NCI-H748 treated with DMSO at 0.1 percent for 48 hours (cell line): ENCODE measurements at places on chromosomes 11 and 22.

DNA sequence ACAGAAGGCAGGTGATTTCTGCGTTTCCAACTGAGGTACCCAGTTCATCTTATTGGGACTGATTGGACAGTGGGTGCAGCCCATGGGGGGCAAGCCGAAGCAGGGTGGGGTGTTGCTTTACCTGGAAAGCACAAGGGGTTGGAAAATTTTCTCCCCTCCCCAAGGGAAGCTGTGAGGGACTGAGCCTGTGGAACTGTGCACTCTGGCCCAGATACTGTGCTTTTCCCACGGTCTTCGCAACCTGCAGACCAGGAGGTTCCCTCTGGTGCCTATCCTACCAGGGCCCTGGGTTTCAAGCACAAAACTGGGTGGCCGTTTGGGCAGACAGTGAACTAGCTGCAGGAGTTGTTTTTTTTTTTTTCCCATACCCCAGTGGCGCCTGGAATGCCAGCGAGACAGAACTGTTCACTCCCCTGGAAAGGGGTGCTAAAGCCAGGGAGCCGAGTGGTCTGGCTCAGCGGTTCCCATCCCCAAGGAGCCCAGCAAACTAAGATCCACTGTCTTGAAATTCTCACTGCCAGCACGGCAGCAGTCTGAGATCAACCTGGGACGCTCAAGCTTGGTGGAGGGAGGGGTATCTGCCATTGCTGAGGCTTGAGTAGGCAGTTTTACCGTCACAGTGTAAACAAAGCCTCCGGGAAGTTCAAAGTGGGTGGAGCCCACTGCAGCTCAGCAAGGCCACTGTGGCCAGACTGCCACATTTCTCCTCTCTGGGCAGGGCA lies 97.2 kb downstream of the JRKL start:
- no peak for DNase-seq

- no peak for DNase-seq
These were observed 10.8 kb downstream of the DNAL4 start for GRCh38 chr22:38783095-38783615.

- DNase-seq: no peak
These were observed 28.0 kb upstream of the FCHSD2 start for GRCh38 chr11:73170140-73170539.

- no peak for DNase-seq
These were observed 548 bp downstream of the FDXACB1 start for GRCh38 chr11:111878385-111878848.

GRCh38 chr22:49751318-49751965 lies 76.2 kb downstream of the BRD1 start:
- DNase-seq: no peak

DNA sequence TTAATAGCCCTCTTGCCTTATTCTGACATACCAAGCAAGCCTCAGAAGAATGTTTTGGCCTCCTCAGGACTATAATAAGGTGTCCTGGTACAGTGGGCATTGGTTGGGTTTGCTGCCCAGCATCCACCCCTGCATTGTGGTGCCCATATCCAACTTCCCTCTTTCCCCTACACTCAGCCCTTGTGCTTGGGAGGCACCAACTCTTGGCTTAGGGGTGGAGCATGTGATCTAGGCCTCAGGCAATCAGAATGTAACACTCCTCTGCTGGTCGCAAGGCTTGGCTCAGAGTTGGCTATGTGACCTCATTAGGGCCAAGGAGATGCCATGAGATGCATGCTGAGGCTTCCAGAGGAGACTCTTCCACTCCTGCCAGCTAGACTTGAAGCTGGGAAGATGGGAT lies 123.0 kb downstream of the CSNK2A3 start:
- no peak for DNase-seq

DNA sequence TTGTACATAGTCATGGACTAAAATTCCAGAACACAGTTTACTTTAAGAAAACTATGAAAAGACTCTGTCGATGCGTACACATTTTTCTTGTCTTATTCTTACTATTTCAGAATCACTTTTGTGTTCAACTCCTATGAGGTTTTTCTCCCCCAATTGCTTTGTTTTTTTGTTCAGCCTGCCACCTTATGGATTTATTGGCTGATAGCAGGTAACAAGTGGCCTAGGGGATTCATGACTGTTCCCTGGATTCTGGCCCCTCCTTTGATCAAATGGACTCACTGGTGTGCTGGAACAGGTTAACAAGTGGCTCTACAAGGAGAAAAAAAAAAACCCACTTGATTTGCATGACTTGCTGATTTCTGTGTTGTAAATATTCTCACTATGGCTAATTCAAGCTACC lies 10.6 kb downstream of the MMP20 start:
- no peak for DNase-seq

- DNase-seq: no peak
These were observed 13.8 kb upstream of the PIM3 start for GRCh38 chr22:49946612-49947295.

GRCh38 chr22:35230839-35231584 lies 26.3 kb upstream of the HMGXB4 start:
- DNase-seq: peak; percentile 9

- DNase-seq: no peak
These were observed 532.9 kb upstream of the B3GAT1 start for GRCh38 chr11:134944986-134945385.

DNA sequence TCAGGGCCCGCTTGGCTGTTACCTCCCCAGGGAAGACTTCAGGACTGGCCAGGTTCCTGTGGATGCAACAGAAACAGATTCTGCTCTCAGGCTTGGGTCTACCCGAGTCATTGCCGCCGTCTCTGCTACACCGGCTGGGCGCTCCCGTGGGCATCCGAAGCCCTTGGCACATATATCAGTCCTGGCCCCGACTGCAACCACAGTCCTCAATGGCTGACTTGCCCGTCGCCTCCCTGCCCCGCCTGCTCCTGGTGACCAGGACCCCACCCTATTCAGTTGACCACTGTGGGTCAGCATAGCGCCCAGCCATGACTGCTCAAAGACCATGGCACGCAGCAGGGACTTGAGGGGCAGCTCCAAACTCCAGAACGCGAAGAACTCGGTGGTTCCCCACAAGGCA lies 64.7 kb upstream of the SLC22A12 start:
- DNase-seq: no peak

GRCh38 chr11:112971827-112972226 lies 10.6 kb downstream of the NCAM1 start:
- no peak for DNase-seq

- no peak for DNase-seq
These were observed 20.2 kb downstream of the PVALB start for GRCh38 chr22:36796552-36797175.

GRCh38 chr11:84721561-84721961 lies 905.6 kb downstream of the DLG2 start:
- DNase-seq: no peak

- DNase-seq: peak; percentile 26
These were observed 1.2 kb upstream of the FAR1 start for GRCh38 chr11:13667245-13667644.

GRCh38 chr22:42676059-42676607 lies 26.9 kb upstream of the CYB5R3 start:
- no peak for DNase-seq

DNA sequence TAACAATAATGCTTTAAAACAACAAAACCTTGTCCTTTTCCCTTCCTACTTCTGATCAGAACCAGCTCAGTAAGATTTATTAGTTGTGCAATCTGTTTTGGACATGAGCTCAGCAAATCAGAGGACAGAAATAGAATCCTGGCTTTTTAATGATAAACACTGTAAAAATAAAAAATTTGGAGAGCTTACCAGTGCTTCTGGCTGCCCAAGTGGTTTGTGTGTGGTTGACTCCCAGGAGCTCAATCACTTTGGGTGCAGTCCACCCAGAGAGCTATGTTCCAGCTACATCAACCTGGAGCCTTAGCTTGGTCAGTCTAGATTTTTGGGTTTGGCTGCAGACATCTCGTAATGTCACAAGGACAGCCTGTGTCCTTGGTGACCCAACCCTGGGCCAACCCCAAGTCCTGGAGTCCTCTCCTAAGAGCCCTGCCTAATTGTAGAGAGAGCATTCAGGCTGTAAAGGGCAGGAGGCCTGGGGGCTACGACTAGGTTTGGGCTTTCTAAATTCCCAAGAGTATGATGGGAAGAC lies 28.5 kb downstream of the CD44 start:
- DNase-seq: no peak

DNA sequence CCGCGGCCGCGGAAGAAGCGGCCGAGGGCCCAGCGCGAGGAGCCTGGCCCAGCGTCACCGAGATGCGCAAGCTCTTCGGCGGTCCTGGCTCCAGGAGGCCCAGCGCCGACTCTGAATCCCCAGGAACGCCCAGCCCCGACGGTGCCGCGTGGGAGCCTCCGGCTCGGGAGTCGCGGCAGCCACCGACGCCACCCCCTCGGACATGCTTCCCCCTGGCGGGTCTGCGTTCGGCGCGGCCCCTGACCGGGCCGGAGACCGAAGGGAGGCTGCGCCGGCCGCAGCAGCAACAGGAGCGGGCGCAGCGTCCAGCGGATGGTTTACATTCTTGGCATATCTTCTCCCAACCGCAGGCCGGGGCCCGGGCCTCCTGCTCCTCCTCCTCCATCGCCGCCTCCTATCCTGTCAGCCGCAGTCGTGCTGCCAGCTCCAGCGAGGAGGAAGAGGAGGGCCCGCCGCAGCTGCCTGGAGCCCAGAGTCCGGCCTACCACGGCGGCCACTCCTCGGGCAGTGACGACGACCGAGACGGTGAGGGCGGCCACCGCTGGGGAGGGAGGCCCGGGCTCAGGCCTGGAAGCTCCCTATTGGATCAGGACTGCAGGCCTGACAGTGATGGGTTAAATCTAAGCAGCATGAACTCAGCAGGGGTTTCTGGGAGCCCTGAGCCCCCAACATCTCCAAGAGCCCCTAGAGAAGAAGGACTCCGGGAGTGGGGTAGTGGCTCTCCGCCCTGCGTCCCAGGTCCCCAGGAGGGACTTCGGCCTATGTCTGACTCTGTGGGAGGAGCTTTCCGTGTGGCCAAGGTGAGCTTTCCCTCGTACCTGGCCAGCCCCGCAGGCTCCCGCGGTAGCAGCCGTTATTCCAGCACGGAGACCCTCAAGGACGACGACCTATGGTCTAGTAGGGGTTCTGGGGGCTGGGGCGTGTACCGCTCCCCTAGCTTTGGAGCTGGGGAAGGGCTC lies 1.2 kb downstream of the ARHGEF17 start:
- DNase-seq: no peak

DNA sequence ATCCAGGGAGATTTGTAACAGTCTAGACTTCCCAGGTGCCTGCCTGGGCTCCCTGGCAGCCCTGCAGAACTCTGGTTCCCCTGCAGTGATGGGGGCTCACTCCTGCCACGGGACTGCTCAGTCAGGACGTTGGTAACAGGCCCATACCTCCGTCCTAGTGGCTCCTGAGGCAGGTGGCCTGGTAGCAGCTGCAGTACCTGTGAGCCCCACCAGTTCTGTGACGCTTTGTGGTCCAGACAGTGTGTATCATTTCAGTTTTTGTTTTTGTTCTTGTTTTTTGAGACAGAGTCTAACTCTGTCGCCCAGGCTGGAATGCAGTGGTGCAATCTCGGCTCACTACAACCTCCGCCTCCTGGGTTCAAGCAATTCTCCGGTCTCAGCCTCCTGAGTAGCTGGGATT lies 27.8 kb downstream of the POLR3H start:
- no peak for DNase-seq

- DNase-seq: no peak
These were observed 14.1 kb upstream of the RAC2 start for GRCh38 chr22:37258005-37258752.

DNA sequence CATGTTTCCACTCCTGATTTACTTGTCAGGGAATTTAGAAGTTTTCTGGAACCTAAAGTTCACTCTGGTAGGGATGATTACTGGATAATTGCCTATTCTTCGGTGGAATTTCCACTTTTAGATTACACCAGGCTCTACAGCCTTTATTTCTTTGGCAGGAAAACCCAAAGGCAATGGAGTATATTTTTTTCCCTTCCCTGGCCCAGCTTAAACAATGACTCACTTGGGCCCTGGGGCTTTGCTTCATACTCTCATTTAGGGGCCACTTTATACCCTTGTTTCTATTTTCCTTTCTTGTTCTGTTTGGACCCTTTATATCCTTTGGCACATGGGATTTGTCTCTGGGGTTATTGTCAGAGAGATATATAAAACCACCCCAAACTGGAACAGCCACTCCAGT lies 114.7 kb downstream of the CSTPP1 start:
- DNase-seq: no peak

DNA sequence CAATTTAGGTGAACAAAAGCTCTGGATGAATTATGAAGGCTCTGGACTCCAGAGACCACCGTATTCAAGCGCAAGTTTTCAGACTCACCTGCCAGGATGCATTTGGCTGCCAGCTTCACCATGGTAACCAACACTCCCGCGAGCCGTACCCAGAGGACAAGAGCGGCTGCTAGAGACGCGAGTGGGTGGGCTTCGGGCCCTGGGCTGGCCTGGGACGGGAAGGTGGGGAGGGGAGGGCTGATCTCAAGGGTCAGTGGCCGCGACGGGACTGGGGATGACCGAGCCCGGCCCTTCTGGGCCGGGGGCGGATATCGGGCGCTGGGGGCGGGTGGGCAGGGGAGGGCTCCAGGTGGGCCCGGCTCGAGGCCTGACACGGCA lies 344 bp downstream of the IFT27 start:
- peak; percentile 7 for DNase-seq

GRCh38 chr11:48193876-48194275 lies 22.7 kb upstream of the OR4B1 start:
- DNase-seq: no peak

- DNase-seq: no peak
These were observed 104.1 kb downstream of the TRIM44 start for GRCh38 chr11:35766651-35767050.

- DNase-seq: no peak
These were observed 11.4 kb downstream of the ZNRF3 start for GRCh38 chr22:28894807-28895206.

GRCh38 chr22:31631436-31631835 lies 30.6 kb downstream of the PISD start:
- no peak for DNase-seq

GRCh38 chr11:120108785-120109168 lies 29.1 kb downstream of the TRIM29 start:
- no peak for DNase-seq

- peak; percentile 98 for DNase-seq
These were observed 153.9 kb downstream of the TEAD1 start for GRCh38 chr11:12827929-12828812.

DNA sequence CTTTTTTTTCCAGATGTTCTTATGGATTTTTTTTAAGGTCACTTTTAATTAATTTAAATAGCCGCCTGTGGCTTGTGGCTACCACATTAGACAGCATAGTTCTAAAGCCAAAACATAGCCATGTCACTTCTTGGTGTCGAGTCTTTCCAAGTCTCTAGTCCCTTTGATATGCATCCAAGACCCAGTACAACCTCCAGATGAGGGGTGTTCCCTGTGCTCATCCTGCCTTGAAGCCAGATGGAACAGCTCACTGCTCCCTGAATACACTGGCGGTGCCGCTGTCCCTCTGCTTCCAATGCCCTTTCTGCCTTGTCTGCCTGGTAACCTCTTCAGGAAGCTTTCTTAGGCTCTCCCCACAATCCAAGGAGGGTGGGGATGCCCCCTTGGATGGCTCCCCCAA lies 338.0 kb downstream of the TENM4 start:
- DNase-seq: no peak

DNA sequence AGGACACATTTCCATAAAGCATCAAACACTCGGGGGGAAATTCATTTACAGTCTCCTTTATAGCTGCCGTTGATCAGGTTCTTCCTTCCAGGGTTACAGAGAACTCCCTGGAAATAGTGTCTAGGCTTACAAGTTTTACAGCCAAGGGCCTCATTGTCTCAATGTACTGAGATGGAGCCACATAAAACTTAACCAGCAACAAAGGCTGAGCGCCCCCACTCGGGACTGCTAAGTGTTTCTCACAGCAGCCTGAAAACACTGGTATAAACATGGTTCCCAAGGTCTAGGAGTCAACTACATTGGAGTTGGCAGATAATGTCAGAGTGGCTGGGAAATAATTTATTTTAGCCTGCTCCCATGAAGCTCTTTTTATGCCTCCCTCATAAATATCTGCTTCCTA lies 686.2 kb downstream of the OPCML start:
- DNase-seq: no peak
